Muscle of arm (tissue), 14 donors: ENCODE measurements at places on chromosomes 13 and 19. TPM values are rescaled to one million over a fixed set of nuclear protein-coding genes. Genes with fewer than 3 reads are reported as not detected.

GRCh38 chr13:54486421-54487166 lies 1458.0 kb downstream of the OLFM4 start:
- DNase-seq: no peak

DNA sequence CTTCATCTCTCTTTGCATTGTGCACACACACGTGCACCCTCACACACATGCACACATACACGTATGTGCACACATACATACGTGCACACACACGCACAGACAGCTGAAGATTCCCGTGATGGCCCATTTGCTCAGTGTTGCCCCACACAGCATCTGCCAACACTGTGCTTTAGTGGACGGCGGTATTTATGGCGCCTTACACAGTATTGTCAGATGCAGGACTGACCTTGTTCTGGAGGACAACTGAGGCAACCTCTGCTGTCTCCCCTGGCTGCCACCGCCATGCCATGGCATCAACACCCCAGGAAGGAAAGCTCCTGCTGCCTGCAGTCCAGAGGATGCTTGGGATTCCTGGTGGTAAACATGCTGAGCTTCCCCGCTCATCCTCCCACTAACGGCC lies 316.4 kb downstream of the TEX29 start:
- no peak for DNase-seq

DNA sequence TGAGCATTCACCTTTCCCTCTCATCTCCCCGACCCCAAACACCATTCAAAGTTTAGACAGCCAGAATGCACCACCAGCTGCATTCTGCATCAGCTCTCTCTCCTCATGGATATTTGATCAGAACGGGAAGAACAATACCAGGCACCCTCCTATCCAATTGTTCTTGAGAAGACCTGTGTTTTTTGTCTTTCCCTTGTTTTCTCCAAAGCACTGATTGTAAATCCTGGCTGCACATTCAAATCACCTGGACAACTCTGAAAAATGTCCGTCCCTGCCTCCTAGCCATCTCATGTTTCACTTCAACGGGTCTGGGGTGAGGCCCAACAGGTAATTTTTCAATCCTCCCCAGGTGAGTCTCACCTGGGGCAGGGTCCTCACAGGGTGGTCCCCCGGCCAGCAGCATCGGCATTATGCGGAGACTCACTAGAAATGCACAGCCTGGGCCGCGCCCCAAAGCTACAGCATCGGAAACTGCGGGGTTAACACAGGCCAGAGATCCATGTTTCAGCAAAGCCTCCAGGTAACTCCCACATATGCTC lies 5.5 kb downstream of the IRS2 start:
- DNase-seq: no peak

- no peak for DNase-seq
These were observed 48.3 kb downstream of the LATS2 start for GRCh38 chr13:21012841-21013681.

GRCh38 chr19:41705393-41706174 lies 2.8 kb upstream of the CEACAM5 start:
- DNase-seq: no peak

GRCh38 chr19:39390751-39391437 lies at the start of the genes MED29 and PAF1:
Gene MED29 (plus strand): TSS chr19:39391378. CDS start chr19:39391423, 45 bp downstream.
Gene PAF1 (minus strand): TSS chr19:39391106. CDS start chr19:39390864, 242 bp downstream.
- peak; percentile 100 for DNase-seq

DNA sequence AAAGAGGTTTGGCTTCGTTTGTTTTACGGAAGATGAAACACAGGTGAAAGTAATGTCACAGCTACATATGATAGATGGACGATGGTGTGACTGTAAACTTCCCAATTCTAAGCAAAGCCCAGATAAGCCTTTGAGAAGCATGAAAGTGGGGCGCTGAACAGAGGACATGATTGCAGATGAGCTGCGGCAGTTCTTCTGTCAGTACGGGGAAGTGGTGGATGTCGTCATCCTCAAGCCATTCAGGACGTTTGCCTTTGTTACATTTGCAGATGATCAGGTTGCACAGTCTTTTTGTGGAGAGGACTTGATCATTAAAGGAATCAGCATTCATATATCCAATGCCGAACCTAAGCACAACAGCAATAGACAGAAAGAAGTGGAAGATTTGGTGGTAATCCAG lies 111.5 kb upstream of the DIAPH3 start:
- no peak for DNase-seq

GRCh38 chr19:46579361-46579879 lies 21.7 kb upstream of the CALM3 start:
- DNase-seq: no peak

DNA sequence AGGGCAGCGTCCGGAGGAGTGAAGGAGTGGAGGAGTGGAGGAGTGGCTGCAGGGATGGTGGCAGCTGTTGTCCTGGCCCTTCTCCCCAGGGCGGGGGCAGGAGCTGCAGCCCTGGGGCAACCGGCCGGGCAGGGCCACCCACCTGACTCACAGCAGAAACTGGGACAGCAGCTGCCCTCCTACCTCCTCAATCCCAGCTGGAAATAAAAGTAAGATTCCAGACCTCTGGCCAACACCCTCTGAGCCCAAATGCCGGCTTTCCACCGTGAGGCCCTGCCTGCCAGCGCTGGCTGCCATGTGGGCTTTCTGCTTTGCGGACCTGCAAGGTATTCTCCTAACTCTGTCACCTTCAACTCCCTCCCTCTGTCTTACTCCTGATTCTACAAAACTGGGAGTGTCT lies 3.3 kb upstream of the CLPP start:
- no peak for DNase-seq

DNA sequence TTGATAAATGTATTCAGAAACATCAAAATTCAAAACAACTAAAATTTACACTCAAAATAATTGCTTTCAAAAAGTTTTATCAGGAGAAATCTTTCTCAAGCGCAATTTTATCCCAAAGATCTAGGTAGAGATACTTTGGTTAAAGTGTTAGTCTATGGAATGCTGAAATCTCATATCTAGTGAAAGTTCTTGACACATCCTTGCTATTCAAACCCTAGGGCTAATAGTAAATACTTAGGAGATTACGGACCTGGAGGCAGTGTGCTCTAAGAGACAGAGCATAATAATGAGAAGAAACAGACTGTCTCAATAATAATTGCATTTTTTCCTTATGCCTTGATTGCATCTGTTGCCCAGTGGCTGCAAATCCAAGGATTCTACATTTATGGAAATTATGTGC lies 330.8 kb downstream of the DACH1 start:
- no peak for DNase-seq

DNA sequence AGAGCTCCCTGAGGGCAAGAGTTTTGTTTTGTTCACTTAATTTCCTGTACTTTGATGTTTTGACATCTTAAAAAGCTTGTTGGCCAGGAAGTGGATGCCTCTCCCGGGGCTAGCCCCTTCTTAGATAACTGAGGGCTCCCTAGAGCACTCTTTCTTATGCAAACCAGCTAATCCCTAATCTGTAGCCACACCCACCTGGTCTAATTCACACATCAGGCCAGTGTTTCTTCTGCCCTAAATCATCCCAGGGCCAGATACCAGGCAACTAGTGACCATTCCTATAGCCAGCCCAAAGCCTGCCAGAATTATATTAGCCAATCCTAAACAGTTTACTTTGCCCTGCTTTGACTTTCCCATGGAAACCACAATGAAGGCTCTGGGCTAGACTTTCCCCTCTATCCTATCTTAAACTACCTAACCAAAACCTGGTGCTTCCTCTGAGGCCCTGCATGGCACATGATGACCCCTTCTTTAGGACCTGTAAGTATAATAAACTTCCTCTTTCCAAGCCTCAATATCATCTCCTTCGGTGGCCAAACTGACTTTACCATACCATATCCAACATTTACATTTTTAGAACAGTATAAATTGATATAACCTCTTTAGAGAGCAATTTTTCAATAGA lies 24.8 kb downstream of the WBP4 start:
- no peak for DNase-seq

DNA sequence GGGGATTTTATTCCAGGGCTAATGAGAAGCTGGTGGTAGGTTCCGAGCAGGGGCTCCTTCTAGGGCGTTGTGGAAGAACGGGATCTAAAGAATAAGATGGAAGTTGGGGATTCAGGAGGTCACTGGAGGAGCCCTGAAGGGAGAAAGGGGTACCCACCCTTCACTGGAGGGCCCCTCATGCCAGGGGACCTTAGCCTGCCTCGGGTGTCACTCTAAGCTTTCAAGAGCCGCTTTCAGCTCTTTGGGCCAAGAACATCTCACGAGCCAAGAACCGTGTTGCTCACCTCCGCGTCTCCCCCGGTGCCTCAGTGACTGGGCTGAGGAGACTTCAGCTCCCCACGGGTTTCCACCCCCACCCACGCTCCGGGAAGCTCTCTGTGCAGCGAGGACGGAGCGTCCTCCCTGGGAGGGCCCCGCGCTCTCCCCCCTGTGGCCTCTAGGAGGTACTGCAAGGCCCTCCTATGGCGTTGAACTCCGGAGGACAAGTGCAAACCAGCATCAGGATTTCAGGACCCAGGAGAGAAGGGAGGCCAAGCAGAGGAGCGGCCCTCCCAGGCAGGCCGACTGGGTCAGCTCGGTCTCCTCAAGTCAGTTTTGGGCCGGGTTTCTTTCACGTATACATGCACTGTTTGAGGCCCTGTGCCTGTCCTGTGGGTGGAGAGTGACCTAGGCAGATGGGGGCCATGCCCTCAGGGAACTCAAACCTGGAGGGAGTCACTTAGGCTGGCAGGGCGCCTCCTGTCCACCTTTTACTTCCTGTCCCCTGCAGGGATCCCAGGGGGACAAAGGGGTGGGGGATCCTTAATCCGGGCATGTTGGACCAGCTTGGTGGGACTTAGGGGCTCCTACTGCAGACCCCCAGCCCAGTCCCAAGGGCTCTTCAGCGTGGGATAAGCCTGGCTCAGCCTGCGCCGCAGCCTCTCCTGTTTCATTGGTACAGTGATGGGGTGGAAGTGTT lies 5.1 kb upstream of the KRTDAP start:
- peak; percentile 65 for DNase-seq

DNA sequence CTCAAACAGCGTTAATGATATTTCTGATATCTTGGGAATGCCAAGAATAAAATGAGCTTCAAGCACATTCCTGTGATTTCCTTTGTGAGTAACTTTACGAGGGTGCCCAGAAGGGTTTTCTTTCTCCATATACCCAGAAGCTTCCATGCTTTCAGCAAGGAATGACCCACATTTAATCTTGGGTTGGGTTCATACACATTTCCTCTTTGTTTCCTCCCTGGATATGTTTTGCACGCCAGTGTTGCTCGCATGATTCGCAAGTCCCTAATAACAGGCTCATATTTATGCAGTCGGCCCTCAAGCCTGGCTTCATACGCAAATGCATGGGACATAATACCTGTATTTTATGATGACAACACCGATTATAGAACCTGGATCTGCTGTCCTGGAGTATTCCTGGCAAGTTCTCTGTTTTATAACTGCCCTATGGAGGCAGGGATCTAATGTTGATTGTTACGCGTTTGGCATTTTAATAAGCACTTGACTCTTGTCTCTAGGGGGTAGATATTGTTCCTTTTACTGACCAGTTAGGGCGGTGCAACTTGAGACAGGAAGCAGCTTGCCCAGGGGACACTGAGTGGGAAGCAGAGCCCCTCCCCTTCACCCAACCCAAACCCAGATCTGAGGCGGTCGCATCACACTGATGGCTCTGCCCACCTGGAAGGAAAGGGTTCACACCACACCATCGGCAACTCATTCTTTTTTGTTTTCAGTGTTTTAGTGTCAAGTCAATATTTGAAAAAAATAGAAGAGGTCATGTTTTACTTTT lies 220.4 kb upstream of the SOX1 start:
- no peak for DNase-seq

DNA sequence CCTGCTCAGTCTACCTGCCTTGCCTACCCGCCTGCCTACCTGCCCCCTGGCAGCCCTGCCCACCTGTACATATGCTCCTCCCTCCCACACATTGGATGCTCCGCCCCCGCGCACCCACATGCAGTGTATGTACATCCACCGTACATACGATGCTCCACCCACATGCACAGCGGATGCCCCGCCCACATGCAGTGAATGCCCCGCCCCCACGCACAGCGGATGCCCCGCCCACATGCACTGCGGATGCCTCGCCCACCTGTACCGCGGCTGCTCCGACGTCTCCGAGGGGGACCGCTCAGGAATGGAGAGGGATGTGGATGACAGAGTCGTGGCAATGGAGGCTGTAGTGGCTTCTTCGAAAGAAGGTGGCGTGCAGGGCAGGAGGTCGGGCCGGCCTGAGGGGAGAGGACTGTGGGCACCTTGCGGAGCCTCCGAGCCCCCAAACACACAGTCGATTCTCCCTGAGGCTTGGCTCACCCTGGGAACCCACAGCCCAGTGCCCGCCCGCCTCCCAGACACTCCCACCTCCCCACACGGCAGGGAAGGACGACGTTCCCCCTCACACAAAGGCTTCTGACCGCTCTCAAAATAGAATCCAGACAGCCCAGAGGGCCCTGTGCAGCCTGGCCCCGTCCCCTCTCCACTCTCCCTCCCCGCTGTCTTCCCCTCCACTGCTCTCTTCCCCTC lies 16.5 kb upstream of the CACTIN start:
- DNase-seq: no peak

DNA sequence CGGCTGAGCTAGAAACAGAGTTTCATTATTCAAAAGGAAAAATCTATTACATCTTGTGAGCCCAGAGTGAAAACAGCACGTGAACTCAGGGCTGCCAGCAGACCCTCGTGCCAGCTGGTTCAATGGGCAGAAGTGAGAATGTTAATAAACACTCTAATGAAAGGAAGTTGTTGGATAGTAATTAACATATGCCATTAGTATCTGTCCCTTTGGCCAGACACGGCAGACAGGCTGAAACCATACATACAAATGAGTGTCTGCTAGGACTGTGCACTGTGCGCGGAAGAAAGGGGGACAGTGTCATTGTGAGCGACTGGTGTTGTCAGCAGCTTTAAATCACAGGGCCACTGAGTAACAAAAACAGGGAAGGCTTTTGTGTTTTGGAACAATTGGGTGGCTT lies 121.9 kb upstream of the TSC22D1 start:
- no peak for DNase-seq

DNA sequence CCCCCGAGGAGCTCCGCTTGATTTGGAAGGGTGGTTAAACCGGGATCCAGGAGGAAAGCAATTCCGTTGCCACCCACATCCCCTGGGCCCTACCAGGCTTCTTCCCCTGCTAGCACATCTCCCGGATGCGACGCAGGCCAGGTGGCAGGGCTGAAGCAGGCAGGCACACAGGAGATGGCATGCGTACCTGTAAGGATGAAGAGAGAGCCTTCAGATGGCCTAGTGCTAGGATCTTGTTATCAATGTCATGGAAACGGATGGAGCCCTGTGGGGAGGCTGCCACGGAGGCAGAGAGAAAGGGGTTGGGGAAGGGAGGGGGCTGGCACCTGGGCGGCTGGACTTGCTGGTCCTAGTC lies 8.5 kb upstream of the SOX1 start:
- DNase-seq: no peak

GRCh38 chr13:94312511-94313216 lies 166.8 kb downstream of the DCT start:
- no peak for DNase-seq

DNA sequence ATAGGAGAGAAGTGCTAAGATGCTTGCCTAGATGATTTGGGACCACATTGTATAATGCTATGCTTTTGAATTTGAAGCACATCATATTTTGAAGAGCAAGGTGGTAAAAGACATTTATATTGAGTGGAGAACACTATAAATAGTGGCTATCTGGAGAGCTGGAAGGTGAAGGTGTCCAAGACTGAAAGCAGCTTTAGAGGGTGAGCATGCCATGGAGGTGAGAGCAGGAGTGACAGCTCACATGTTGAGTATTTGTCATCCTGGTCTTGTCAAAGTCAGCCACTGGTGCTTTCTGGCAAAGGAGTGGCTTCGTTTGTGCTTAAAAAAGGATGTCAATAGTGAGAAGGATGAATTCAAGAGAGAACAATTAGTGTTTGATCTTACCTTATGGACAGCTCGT lies 225.9 kb downstream of the COG6 start:
- no peak for DNase-seq

Gene IGSF23
- polyA plus RNA-seq: not detected

Gene FRY
- polyA plus RNA-seq: 55.7 TPM

Gene IZUMO4
- not detected for polyA plus RNA-seq

Gene ZNF829
- polyA plus RNA-seq: 4.5 TPM

Gene GRIK5
- 2.1 TPM for polyA plus RNA-seq

Gene NBEA
- polyA plus RNA-seq: 15.6 TPM

Gene KIR2DL1
- not detected for polyA plus RNA-seq
